Osteoblast (primary cell): ENCODE measurements at places on chromosomes 1 and 21. TPM values are rescaled to one million over a fixed set of nuclear protein-coding genes. Genes with fewer than 3 reads are reported as not detected.
A peak's percentile ranks its signal among the peaks of the same experiment; 100 is the strongest.

GRCh38 chr1:67020304-67020703, 33.6 kb downstream of the SLC35D1 start:
- peak overlapping the region; percentile 56 for H3K27ac ChIP-seq
- no peaks in the 10 kb centered on the region for H3K27me3 ChIP-seq
- H3K4me1 ChIP-seq = peaks cover 30% of the 10 kb centered on the region
- no peak for DNase-seq

GRCh38 chr1:175663991-175664390, 79.4 kb downstream of the TNR start:
- H3K27me3 ChIP-seq = no peaks in the 10 kb centered on the region
- DNase-seq = no peak
- H3K36me3 ChIP-seq = no peaks in the 10 kb centered on the region
- no peak overlapping the region for H3K4me3 ChIP-seq
- no peaks in the 10 kb centered on the region for H3K4me1 ChIP-seq

DNA sequence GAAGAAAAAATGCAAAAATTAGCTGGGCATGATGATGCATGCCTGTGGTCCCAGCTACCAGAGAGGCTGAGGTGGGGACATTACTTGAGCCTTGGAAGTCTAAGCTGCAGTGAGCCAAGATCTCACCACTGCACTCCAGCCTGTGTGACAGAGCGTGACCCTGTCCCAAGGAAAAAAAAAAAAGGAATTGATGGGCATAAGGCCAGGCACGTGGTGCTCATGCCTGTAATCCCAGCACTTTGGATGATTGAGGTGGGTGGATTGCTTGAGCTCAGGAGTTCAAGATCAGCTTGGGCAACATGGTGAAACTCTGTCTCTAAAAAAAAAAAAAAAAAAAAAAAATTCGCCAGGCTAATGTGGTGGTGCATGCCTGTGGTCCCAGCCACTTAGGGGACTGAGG, 55.8 kb upstream of the ATP2B4 start:
- H3K4me1 ChIP-seq = peaks cover 13% of the 10 kb centered on the region
- DNase-seq = no peak
- H3K4me3 ChIP-seq = no peak overlapping the region
- H3K36me3 ChIP-seq = no peaks in the 10 kb centered on the region
- peak overlapping the region; percentile 53 for H3K27ac ChIP-seq
- no peaks in the 10 kb centered on the region for H3K27me3 ChIP-seq

DARS2 gene
- total RNA-seq = 15.6 and 17.4 TPM in 2 replicates

DNA sequence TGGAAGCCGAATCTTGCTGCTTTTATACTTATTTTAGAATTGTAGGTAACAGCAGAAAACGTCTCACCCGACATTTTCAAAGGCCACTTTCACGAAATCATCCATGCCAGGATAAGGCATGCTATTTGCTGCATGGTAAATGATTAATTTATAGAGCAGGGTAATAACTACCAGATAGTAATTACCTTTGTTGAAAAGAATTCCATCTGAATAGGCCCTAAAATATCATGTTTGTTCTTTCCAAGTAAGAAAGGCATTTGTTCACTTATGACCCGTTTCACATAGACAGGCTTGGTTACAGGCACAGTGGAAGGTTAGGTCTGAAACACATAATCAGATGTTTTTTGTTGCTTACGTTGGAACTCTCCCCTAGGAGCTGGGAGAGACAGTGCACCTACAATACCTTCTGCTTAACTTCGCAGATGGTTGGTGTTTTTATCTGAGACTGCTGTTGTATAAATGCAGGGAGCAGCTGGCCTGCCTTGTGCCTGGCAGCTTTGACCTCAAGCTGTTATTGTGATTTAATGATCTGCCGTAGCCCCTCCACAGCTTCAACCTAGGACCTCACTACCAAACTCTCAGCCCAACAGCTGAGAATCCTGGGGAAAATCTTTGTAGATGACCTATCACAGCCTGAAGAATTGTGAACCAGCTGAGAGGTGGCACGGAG, 1.6 kb downstream of the SLC44A3 start:
- peaks cover 4% of the 10 kb centered on the region for H3K4me1 ChIP-seq
- no peak for DNase-seq
- H3K27me3 ChIP-seq = peaks cover 72% of the 10 kb centered on the region
- no peak overlapping the region for H3K27ac ChIP-seq

IQGAP3 gene
- total RNA-seq = 2.9 and 3.5 TPM in 2 replicates

GRCh38 chr21:40331172-40331571, 463.9 kb downstream of the PCP4 start:
- no peaks in the 10 kb centered on the region for H3K27me3 ChIP-seq
- H3K36me3 ChIP-seq = no peaks in the 10 kb centered on the region
- no peak for DNase-seq
- H3K4me3 ChIP-seq = no peak overlapping the region

GRCh38 chr1:185049670-185050069, 4.3 kb downstream of the RNF2 start:
- H3K4me1 ChIP-seq = peaks cover 17% of the 10 kb centered on the region
- no peaks in the 10 kb centered on the region for H3K36me3 ChIP-seq
- no peak for DNase-seq
